ENCODE measurements at places on chromosomes 12 and 14. TPM values are rescaled to one million over a fixed set of nuclear protein-coding genes. Genes with fewer than 3 reads are reported as not detected.

The AICDA gene
- not detected for total RNA-seq

The BATF gene
- total RNA-seq = 1.1 TPM

DNA sequence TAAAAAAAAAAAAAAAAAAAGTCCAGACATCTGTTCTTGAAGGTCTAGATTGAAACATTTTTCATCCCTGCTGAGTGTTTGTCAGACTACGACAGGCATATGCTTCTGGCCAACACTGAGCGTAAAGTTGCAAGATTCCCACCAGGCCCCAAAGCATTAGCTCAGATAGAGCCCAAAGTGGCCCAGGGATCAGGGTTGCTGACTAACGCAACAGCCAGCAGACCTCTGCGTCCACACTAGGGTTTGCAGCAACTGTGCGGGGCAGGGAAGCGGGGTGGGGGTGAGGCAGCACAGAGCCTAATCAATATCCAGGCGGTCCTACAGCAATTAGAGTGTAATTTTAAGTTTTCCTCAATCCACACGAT lies 55.7 kb downstream of the SSH1 start:
- H3K27me3 ChIP-seq = no peaks in the 10 kb centered on the region
- H3K4me3 ChIP-seq = peak overlapping the region; percentile 18
- H3K36me3 ChIP-seq = peaks cover 57% of the 10 kb centered on the region
- DNase-seq = no peak

DNA sequence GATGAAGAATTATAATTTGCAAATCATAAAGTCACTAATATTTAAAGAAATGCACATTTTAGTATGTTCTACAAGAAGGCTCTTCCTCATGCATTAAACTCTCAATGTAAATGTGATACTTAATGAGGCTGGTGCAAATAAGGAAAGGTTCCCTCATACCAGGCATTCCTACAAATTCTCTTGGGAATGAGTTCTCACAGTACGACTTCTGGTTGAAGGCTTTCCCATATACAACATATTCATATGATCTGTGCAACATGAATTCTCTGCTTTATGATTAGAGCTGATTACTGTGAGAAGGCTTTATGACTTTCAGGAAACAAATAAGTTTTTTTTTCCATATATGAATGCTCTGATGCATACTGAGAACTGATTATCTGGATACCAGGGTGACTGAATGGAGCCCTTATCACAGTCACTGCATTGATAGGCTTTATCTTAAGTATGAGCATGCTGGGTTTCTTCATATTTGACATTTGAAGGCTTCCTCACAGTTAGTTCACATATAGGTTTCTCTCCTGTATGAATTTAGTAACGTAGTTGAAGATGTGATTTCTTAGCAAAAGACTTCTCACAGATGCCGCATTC lies 293.9 kb downstream of the RAD51B start:
- no peak overlapping the region for H3K27ac ChIP-seq
- no peaks in the 10 kb centered on the region for H3K36me3 ChIP-seq
- H3K4me3 ChIP-seq = no peak overlapping the region
- peaks cover 22% of the 10 kb centered on the region for H3K4me1 ChIP-seq
- DNase-seq = no peak

- peaks cover 11% of the 10 kb centered on the region for H3K4me1 ChIP-seq
- H3K27me3 ChIP-seq = no peaks in the 10 kb centered on the region
- no peak overlapping the region for H3K4me3 ChIP-seq
- no peaks in the 10 kb centered on the region for H3K36me3 ChIP-seq
- no peak for DNase-seq
Measured at GRCh38 chr14:50542941-50543418, 10.6 kb upstream of the MAP4K5 start.
